ENCODE measurements at places on chromosomes 4 and X.

DNA sequence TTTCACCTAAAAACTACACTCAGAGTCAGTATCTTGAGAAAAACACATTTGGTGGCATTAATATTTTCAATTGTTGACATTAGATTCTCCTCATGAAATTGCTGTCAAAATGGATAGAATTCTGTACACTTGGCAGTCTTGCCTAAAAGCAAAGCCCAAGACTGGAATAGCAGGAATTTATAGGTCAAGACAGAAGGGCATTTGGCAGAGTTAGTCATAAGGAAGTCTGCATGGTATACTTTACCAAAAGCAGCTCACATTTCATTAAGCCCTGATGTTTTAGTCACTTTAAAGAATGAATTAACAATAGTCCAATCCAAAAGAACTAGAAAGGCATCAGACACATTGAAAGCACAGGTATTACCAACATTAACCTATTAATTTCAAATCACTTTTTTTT lies 7.1 kb downstream of the CCDC160 start:
- DNase-seq = peak; percentile 24

- DNase-seq = peak; percentile 65
Observed at GRCh38 chr4:112515198-112516065, 548 bp downstream of the NEUROG2 start.

DNA sequence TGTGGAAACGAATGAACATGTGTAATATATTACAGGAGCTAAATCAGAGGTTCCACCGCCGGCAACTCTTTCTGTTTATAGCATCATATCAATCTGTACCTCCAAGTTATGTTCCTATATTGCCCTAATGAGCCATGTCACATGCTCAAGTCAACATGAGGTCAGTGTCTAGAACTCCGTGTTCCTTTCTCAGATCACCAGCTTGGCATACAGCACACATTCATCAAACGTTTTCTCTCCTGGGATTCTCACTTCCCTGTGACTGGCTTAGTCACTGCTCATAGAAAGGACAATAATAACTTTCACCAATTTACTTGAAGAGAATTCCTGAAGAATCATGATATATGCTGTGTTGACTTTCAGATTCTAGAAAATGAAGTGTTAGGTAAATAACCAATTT lies 532.0 kb upstream of the SPANXN1 start:
- DNase-seq = no peak

- DNase-seq = no peak
Observed at GRCh38 chr4:30838331-30838730, 118.2 kb downstream of the PCDH7 start.

GRCh38 chr4:1622238-1622637 lies 61.9 kb downstream of the FAM53A start:
- DNase-seq = no peak

GRCh38 chrX:47143894-47144625 lies 442 bp downstream of the NDUFB11 start:
- DNase-seq = peak; percentile 47

DNA sequence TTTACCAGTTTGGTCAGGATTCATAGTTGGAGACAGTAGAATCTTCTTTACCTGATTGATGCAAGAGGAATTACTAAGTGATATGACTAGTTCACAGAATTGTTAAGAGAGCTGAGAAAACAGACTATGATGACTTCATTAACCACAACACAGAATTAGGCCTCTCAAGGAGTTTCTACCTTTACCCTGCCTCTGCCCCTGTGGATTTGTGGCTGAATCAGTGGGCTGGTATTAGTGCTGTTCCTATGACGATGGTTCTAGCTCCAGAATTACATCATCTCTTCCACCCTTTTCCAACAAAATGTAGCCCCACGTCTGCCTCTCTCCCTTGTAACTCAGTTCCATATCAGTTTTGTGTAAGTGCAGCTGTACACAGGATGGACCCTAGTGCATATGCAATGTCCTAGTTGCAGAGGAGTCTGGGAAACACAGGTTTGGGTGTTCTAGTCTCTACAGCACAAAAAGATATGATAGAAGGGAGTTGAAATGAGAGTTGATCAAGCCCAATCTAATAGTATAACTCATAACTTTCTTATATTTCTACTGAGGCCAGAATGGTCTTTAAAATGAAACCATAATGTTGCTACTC lies 99.3 kb downstream of the ANXA5 start:
- DNase-seq = no peak

DNA sequence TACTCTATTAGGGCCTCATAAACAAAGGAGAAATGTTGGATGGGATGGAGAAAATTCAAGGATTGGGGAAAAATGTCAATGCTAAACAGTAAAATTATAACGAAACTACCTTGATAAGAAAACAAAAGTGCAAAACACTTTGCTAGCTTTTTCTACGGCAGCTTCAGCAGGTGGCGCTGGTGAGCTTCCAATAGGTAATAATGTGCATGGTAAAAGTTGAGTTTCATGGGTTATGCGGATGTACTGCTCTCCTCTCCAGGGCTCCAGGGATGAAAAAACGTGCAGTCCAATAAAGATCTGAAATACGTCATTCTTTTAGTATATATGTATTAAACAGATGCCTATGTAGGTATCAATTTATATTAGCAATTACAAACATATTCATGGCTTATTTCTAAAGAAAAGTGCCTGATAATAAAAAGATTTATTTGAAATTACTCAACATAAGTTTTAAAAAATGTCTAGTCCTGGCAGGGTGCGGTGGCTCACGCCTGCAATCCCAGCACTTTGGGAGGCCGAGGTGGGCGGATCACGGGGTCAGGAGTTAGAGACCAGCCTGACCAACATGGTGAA lies 239.6 kb downstream of the GRXCR1 start:
- peak; percentile 62 for DNase-seq

DNA sequence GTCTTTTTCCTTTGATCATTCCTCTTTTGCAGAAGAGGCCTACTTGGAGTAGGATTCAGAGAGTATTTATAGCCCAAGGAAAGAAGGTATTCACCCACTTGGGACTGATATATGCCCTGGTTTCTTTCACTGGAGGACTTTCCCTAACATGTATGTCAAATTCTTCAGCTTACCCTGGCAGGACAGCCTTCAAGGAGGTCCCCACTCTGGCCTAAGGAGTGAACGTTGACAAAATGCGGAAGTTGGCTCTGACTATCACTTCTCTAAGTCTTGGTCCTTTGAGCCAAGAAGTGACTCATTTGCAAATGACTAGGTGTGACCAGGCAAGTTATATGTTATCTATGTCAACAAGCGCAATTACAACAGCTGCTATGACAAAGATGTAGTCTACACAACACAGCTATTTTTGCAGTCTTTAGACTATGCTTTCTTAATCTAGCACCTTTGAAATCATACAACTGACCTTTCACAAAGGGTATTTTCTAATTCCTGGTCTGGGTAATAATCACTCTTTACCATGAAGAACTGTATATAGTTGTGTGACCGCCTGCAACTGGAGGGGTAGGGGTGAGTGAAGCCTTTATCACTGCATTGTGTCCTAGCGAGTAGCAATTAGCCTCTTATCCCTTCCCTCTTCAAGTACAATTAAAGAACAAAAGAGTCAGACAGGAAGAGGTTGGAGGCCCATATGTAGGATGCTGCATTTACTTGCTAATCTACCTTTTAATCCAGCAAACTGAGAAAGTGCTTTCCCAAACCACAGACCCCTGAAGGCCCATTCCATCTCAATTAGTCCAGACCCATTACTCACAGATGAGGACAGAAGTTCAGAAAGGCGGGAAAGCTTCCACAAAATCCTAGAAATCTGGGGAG lies 50.1 kb downstream of the RASGEF1B start:
- peak; percentile 9 for DNase-seq

- DNase-seq = no peak
Observed at GRCh38 chr4:57168982-57169381, 58.8 kb upstream of the IGFBP7 start.

DNA sequence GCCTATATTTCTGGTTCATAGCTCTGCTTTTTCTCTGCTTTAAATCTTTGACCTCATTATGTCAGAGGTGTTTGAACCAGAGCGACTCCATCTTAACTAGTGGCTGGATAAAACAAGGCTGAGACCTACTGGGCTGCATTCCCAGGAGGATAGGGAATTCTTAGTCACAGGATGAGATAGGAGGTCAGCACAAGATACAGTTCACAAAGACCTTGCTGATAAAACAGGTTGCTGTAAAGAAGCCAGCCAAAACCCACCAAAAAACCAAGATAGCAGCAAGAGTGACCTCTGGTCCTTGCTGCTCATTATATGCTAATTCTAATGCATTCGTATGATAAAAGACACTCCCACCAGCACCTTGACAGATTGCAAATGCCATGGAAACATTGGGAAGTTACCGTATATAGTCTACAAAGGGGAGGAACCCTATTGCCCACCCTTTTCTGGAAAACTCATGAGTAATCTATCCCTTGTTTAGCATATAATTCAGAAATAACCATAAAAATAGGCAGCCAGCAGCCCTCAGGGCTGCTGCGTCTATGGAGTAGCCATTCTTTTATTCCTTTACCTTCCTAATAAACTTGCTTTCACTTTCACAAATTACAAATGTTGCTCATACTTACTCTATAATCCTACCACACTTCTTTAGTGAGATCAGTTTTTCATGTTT lies 193.9 kb downstream of the NAF1 start:
- no peak for DNase-seq

DNA sequence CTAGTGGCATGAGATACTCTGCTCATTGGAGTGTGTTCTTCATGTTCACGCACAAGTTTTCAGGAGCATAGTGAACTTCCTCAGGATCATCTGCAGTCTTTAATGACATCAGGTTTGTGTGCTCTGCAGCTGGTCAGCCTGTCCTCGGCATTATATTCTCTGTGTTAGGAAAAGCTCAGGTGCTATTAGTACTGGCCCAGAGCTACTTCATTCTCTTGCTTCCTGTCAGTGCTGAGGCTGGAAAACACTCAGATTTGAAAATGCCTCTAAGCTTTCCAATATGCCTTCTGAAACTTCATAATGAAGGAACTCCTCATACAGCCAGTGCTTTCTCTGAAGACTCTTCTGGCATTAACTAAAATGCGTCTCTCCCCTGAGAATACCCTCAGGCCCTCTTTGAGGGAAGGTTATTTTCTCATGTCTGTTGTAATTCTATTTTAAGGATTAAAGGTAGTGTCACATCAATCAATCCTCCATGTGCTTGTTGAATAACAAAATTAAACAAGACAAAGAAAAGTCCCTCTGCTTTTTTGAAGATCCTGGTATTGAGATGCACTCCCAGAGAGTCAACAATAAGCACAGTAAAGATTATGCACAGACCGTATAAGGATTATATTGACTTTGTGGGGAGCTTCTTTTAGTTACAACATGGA lies 666.4 kb downstream of the ADGRL3 start:
- no peak for DNase-seq

DNA sequence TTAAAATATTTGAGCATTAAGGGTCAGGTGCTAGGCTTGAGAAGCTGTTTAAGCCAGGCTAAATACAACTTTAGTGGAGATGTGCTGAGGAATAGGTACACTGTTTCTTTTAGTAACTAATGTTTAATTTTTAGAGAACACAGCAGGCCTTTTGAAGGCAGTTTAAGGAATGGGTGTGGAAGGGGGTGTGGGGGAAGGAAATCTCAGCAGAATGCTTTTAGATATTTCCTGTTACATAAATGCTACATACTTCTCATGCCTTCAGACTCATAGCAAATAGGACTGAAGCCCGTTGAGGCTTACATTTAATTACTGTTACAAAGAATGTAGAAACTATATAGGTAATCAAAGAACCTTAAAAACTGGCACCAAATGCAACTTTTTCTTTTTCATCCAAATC lies 66.3 kb downstream of the WWC2 start:
- DNase-seq = no peak

- DNase-seq = peak; percentile 21
Observed at GRCh38 chrX:150062292-150063137, 124.2 kb upstream of the EOLA2 start.

GRCh38 chr4:177582992-177583391 lies 140.8 kb upstream of the AGA start:
- no peak for DNase-seq

DNA sequence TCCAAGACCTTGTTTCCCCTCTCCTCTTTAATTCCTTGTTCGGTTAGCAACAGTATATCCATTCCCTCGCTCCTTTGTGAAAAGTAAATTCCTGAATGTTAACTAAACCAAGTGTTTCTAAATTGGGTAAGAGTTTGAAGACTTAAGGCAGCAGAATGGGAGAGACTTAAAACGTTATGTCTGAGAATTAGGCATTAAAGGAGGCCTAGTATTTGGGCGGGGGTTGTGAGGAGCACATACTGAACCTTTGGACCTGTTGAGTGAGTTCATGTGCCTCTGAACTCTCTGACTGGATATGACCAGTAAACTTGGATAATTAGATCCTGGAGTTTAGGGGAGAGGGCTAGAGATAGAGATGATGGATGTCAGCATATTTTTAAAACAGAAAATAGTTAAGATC lies 1.2 kb downstream of the MSMO1 start:
- DNase-seq = no peak

DNA sequence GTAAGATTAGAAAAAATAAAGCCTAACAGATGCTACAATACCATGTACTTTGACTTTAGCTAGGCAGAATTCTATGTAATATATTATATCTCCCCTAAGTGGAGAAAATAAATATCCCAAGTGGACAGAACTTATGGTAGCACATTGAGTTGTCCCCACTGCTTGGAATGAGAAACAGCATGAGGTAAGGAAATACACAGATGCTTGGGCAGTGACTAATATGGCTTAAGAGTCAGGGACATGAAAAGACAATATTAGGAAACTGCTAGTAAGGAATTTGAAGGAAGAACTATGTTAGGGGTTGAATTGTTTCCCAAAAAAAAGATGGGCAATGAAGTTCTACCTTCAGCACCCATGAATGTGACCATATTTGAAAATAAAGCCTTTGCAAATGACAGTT lies 2265.1 kb downstream of the PCDH7 start:
- no peak for DNase-seq

GRCh38 chr4:73606465-73606974 lies 13.7 kb downstream of the RASSF6 start:
- DNase-seq = no peak

- DNase-seq = no peak
Observed at GRCh38 chr4:117889978-117890377, 144.3 kb upstream of the NDST3 start.

- DNase-seq = no peak
Observed at GRCh38 chrX:38278682-38279081, 48.6 kb downstream of the RPGR start.

DNA sequence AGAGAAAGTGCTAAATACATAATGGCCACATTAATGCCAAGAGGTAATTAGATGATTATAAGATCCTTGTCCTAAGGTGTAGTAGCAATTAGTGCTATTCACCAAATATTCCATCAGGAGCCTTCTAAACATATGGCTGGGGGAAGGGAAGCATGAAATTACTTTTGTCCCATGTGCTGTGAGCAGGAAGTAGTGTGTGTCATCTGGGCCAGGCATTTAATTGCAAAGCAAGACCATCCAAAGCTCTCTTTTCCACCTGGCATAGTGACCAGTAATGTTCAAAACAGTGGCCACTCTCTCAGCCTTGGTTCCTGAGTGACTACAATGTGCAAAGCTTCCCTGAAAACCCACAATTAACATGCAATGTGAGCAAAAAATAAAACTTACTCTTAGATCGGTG lies 144.2 kb upstream of the FAM241A start:
- DNase-seq = no peak

GRCh38 chr4:36328130-36328529 lies 46.7 kb downstream of the DTHD1 start:
- no peak for DNase-seq

All from AG08396 (cell line).